ENCODE measurements at places on chromosomes 11 and 22. TPM values are rescaled to one million over a fixed set of nuclear protein-coding genes. Genes with fewer than 3 reads are reported as not detected.

- no peak for DNase-seq
Observed at GRCh38 chr11:122453586-122453985, 201.9 kb upstream of the UBASH3B start.

DNA sequence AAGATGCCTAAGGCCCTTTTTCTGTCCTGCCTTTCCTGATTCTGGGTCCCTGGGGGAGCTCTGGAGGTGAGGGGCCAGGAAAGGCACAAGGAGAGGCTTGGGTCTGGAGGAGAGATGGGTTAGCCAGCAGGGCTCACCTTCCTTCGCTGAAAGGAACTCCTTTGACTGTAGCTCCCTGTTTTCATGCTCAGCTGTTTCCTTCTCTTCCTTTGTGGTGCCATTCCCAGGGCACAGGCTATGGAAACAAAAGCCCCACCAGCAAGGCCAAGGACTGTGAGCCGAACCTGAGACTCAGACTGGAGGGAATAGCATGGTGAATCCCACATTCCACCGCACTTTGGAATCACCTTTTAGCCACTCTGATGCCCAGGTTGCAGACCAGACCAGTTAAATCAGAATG, 10.5 kb downstream of the SLC43A3 start:
- DNase-seq: no peak

Gene GLYATL2
- total RNA-seq: not detected

DNA sequence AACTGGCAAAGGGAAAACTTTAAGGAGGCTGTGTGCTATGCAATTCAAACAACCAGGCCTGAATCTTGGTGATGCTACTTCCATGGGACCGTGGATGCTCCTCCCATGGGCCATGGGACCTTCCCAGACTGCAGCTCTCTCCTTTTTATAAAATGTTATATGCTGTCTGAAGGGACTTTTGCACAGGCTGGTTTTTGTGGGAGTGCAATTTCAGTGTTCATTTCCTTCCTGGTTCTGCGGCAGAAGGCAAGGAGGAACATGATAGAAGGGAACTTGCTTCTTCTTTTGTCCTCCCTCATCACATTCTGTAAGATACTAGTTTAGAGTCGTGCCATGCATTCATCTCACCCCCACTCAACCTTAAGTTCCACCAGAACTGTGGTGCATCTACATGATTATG, 68.9 kb downstream of the C11orf58 start:
- no peak for DNase-seq

- DNase-seq: no peak
Observed at GRCh38 chr11:70097783-70098563, 19.9 kb downstream of the ANO1 start.

DNA sequence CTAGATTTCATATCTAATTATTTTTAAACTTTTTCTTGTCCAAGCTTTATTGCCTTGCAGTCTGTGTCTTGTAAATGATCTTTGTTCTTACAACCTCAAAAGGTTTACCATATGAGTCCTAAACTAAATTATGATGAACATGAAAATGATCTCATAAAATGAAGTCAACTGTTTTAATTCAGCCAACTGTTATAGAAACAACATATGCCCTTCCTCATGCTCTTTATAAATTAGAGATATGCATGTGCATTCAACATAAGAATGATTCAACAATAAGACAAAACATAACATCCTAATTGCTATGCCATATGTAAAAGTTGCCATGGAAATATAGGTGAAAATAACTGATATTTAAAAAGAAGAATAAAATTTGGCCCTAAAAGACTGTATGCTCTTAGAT, 774.4 kb downstream of the LUZP2 start:
- no peak for DNase-seq

GRCh38 chr22:23622634-23623033, 9.5 kb downstream of the DRICH1 start:
- DNase-seq: no peak

DNA sequence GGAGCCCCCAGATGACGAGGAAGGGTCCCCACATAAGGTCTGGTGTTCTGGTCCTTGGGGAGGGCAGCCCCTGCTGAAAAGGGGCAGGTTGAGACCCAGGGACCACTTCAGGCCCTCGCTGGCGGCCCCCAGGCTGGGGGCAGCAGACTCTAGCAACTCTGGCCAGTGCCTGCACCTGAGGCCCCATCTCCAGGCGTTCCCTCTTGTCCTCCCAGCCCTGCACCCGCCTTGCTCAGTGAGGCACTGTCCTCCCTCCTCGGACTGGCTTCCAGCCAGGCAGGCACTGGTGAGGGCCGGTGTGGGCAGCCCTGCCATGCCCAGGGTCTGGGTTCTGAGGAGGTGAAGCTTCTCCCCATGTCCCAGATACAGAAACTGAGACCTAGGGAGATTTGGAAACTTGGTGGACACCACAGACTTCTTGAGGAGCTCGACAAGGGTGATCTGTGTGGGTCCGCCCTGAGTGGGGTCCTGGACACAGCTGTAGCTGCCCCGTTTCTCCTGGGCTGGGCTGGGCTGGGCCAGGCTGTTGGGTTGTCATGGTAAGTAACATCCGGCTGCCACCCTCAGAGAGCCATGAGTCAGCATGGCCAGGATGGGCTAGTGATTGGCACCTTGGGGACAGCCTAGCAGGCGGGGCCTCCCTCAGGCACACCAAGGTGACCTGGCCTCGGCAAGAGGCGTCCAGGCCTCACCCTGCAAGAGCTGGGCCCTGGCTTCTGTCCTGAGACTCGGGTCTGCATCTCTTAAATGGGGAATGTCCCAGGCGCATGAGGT, 11.1 kb upstream of the PHLDA2 start:
- DNase-seq: no peak

All from astrocyte (in vitro differentiated cells and primary cell).